ENCODE measurements at places on chromosomes 6 and 20. TPM values are rescaled to one million over a fixed set of nuclear protein-coding genes. Genes with fewer than 3 reads are reported as not detected.

TUBB gene
- total RNA-seq: 270 TPM

B3GAT2 gene
- total RNA-seq: 0.91 TPM

- DNase-seq: no peak
Measured at GRCh38 chr20:50113420-50114224, 672 bp upstream of the UBE2V1 start.

DNA sequence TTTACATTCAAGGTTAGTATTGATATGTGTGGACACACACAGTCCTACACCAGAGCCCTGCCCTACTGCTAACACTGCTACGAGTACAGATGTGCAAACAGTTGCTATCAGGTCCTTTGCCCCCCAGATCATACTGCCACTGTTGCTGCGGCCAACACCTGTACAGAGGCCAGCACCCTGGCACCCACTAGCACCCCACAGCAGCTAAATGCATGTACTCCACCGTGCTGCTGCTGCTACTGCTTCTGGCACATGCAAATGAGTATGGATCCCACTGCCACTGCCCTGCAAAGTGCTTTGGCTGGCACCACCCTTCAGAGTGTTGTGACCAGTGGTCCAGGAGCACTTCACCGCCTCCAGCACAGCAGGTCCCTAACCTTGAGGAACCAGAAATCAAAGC lies 621.9 kb downstream of the GRIK2 start:
- DNase-seq: no peak

DNA sequence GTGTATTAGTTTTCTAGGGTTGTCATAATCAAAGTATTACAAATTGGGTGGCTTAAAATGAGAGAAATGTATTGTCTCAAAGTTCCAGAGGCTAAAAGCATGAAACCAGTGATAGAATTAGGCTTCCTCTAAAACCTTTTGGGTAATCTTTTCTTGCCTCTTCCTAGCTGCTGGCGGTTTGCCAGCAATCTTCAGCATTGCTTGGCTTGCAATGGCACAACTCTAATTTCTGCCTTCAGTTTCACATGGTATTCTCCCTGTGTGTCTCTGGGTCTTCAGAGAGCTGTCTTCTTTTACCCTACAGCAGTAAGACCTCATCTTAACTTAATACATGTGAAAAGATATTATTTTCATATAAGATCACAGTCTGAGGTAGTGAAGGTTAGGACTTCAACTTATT lies 479.1 kb upstream of the GJE1 start:
- no peak for DNase-seq

GRCh38 chr6:39088331-39088730 lies 26.7 kb downstream of the SAYSD1 start:
- DNase-seq: no peak

- DNase-seq: no peak
Measured at GRCh38 chr20:58352468-58352867, 36.6 kb upstream of the VAPB start.

GRCh38 chr20:24732076-24732475 lies 217.0 kb upstream of the CST7 start:
- no peak for DNase-seq

GRCh38 chr20:52948491-52948890 lies 23.7 kb upstream of the TSHZ2 start:
- DNase-seq: no peak
